ENCODE measurements at places on chromosomes 16 and 17. TPM values are rescaled to one million over a fixed set of nuclear protein-coding genes. Genes with fewer than 3 reads are reported as not detected.

Gene QRICH2
- 1.1 TPM for polyA plus RNA-seq

Gene CD300C
- 0.27 TPM for polyA plus RNA-seq

Gene CHAD
- polyA plus RNA-seq: 0.09 TPM

Gene GPRC5C
- 47.7 TPM for polyA plus RNA-seq

Gene KRT12
- not detected for polyA plus RNA-seq

Gene ZG16
- 0.01 TPM for polyA plus RNA-seq

Gene TEKT3
- polyA plus RNA-seq: not detected

Gene ASB16
- polyA plus RNA-seq: 16.5 TPM

GRCh38 chr17:40178660-40179059 lies 1.4 kb downstream of the RAPGEFL1 start:
- no peak for DNase-seq

DNA sequence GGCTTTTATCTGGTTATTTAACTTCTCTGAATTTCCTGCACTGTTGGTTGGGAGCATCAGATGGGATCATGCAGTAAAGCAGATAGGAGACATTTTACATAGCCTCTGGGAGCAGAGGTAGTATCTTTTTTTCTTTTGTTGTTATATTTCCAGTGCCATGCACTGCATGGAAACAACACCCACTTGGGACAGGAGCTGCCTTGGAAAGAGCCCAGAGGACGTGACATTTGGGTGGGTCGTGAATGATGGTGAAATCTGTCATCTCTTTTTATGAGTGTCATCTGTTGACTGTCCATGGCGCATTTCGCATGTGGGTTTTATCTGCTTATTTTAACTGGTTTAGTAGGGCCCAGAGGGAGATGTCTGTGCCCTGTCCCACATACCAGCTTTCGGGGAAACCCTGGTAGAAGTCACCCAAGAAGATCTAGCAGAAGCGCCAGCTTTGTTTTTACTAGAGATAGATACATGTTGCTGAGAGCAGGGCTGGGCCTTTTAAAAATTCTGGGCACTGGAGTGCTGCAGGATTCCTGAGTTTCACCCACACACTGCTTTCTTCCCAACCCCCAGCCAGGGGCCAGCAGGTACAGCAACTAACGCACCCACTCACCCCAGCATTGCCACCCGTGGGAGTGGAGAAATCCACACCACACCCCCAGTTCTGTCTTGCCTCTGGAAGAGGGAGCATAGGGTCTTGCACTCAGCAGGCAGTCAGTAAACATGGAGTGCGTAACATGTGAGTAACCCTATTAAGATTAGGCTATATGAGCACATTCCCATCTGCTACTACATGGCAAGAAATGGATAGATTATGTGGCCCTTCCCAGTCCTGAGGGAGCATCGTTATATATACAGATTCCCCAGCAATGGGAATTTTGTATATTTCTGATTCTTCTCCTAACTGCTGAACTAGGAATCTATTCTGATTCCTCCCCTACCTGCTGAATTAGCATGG lies 8.4 kb upstream of the TERF2 start:
- no peak for DNase-seq

DNA sequence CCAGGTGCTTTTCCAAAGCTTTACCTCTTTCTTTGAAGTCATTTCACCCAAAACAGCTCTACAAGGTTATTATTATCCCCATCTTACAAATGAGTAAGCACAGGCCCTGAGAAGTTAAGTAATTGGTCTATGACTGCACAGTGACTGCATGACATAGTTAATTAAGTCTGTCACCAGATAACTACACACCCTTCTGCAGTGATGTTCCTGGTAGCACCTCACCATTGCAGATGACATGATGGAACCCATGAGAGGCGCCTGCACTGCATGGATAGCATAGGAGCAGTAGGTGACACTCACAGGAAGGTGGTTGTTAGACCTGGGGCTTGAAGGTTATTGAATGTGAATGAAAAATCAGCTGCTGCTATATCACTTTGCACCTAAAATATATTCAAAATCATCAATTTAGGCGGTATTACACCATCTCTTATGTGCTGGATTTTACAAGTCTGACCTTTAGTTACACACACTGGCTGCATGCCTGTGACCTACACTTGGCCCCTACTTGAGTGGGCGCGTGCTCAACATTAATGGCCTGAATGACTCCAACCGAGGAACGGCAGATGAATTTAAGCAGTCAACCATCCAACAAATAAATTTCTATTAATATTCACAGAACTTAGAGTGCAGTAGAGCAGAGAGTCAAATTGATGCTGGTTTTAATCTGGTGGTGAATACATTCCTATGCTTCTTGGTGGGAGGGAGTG lies 239.6 kb downstream of the CDH11 start:
- DNase-seq: peak; percentile 22

- no peak for DNase-seq
Observed at GRCh38 chr17:36684134-36684533, 82.8 kb downstream of the MRM1 start.

DNA sequence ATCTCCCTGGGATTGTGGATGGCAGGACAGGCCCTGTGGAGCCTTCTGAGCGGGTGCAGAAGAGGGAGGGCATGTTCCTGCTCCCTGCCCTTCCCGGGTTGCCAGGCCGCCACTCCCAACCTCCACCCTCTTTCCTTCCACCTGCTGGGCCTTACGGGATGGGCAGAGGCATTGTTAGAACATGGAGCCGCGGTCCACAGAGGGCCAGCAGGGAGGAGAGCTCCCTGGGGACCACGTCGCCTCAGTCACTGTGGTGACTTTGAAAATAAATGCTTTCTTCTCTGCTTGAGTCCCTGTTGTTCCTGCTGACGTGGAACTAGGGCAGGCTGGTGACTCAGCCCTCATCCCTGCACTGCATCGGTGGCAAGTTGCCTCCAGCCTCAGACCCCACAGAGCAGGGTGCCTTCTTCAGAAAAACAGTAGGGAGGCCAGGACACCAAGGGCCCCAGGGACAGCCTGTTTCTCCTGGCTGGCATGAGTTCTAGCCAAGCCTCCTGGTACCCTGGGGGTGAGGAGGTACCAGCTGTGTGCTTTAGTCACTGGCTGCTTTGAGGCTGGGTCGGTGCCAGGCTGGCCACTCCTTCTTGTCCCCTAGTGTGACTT lies 224.9 kb downstream of the SEC14L1 start:
- DNase-seq: peak; percentile 94

- DNase-seq: no peak
Observed at GRCh38 chr16:20673882-20674683, 23.4 kb downstream of the ACSM1 start.

GRCh38 chr16:3839402-3840184 lies 40.9 kb downstream of the CREBBP start:
- no peak for DNase-seq

GRCh38 chr17:58352596-58353388 lies 791 bp upstream of the SUPT4H1 start:
- no peak for DNase-seq

DNA sequence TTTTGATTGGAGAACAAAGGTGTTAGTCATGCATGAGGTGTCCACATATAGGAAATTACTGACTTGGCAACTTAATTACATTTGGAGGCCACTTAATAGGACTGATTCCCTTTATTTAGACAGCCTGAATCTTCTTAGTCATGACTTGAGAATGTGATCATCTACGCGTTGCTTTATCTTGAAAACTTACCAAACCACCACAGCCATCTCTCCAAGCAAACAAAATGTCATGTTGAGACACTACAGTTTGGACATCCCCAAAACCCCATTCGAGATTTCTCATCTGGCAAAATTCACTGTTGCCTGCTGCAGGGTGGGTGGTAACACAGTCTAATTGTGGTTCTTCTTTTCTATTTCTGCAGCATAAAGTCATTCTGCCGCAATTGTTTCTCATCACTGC lies 176.5 kb upstream of the CDH5 start:
- DNase-seq: no peak

GRCh38 chr17:2060681-2061440 lies 6.0 kb downstream of the HIC1 start:
- DNase-seq: peak; percentile 72

- no peak for DNase-seq
Observed at GRCh38 chr17:4329838-4330237, 36.6 kb downstream of the UBE2G1 start.

GRCh38 chr16:88681709-88682451 lies 4.4 kb downstream of the SNAI3 start:
- peak; percentile 65 for DNase-seq

DNA sequence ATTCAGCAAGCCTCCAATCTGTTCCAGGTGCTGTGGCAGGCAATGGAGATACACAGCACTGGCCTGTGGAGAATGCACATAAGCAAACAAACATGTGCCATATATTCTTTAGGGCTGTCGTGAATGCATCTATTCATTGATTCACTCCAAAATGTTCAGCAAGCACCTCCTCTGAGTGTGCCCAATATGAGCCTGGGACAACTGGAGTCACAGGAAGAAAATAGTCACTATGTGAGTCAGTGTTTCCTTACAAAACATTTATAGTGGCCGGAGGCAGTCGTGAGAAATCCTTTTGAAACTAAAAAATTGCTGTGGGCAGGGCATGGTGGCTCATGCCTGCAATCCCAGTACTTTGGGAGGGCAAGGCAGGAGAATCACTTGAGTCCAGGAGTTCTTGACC lies 310.1 kb downstream of the CA10 start:
- no peak for DNase-seq

DNA sequence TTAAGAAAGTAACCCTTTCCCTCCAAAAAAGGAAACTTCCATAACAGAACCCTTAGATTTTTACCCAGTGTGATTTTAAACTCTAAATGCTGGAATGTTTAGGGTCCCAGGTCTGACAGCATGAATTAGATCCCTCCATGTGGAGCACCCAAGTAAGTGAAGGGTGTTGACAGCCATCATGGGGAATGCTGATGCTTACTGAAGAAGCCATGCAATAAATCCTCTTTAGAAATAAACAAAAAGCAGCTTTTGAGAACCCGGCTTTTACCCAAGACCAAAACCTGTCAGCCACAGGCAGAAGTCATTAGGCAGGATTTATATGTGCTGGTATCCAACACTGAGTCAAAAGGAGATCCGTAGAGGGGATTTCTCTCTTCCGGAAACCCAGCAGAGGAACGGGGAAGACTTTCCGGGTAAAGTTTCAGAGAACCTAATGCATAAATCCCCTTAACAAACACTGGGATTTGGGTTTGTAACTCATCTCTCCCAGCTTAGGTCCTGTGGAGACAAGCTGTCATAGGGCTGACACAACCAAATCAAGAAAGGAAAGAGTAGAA lies 287.5 kb downstream of the IRX3 start:
- no peak for DNase-seq

DNA sequence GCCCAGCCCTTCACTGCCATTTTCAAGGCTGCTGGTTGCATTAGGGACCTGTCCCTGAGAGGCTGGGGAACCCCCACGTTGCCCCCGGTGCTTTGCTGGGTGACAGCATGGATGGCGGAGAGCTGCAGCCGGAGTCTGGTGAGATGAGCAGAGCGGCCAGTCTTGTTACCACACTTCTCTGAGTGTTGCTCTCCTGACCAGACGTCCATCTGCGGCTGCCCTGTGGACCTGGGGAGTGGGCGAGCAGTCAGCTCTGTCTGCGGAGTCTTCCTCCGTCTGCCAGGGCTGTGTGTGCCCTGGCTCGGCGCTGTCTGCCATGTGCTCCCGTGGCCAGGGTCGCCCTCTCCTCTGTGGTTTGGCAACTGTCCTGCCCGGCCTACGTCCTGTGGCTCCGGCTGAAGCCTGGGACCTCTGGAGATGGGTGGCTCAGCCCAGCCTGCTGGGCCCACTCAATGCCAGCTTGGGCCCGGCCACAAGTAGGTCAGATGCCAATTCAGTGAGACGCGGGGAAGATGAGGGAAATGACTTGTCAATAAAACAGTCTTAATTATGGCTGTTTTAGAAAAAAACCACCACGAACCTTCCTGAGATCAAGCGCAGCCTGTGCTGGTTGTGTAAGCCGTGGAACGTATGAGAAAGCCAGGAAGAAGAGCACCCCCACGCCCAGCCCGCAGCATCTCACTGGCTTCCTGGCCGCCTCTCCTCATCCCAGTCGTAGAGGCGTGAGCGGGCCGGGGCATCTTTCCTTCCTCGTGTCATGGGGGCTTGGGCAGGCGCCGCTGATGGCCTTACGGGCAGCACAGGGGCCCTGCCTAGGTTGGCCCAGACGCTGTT lies 7.9 kb downstream of the KCTD5 start:
- DNase-seq: peak; percentile 70

DNA sequence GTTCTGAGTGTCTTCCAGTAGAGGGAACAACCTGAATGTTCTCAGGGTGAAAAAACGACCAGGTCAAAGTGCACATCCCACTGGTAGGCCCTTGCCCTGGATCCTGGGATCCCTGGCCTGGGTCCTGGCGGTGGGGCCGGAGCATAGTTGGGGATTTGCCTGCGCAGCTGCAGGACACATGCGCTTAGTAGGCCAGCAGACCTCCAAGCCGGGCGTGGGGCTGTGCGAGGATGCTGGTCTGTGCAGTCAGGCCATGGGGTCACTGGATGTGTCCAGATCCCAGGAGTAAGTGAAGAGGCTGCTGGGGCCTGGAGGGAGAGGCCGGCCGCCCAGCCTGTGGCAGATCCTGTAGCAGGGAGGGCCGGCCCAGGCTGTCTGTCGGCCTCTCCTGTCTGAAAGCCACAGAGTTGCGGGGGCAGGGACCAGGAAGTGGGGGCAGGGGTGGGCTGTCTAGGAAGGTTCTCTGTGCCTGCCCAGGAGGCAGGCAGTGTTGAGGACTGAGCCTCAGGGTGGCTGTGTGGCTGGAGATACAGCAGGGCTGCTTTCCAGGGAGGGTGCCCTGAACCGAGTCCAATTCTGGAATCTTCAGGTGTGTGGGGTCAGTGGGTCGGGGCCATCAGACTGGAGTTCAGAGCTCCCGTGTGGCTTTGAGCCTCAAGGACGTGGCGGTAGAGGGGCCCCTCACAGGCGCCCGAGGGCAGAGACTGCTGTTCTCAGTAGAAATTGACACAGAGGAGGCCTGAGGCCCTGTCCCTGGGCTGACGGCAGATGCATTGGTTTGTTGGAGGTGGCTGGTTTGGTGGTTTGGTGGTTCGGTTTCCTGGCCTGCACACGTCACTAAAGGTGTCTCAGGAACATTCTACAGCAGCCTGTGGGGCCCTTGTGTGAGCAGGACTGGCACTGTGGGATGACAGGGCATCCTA lies 17.2 kb upstream of the NUDT16L1 start:
- no peak for DNase-seq

- peak; percentile 30 for DNase-seq
Observed at GRCh38 chr17:46832945-46833839, 14.7 kb upstream of the WNT3 start.

DNA sequence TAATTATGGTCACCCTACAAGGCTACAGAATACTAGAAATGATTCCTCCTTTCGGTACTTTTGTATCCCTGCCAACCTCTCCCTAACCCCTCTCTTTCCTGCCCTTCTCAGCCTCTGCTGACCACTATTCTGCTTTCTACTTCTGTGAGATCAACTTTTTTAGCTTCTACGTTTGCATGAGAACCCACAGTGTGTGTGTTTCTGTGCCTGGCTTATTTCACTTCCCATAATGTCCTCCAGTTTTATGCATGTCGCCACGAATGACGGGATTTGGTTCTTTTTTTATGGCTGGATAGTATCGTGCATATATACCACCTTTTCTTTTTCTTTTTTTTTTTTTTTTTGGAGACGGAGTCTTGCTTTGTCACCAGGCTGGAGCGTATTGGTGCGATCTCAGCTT lies 92.1 kb downstream of the RAP1GAP2 start:
- no peak for DNase-seq
